SHP77 (cell line): ENCODE measurements at places on chromosomes 6 and 20.

DNA sequence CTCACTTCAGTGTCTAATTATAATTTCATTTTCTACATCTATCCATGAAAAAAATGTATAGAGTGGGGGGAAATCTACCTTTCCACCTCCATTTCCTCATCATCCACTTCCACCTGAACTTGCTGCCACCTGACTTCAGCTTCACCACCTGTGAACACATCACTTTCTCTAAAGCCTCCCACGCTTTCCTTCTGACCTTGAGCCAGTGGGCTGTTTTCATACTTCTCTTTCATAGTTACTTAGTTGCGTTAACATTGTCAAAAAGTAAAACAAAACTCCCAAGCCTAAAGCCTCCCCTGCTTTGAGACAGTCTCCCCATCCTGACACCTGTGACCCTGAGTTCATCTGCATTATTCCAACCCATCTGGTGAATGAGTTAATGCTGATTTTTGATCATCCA lies 47.3 kb downstream of the KLHL31 start:
- no peak for DNase-seq

DNA sequence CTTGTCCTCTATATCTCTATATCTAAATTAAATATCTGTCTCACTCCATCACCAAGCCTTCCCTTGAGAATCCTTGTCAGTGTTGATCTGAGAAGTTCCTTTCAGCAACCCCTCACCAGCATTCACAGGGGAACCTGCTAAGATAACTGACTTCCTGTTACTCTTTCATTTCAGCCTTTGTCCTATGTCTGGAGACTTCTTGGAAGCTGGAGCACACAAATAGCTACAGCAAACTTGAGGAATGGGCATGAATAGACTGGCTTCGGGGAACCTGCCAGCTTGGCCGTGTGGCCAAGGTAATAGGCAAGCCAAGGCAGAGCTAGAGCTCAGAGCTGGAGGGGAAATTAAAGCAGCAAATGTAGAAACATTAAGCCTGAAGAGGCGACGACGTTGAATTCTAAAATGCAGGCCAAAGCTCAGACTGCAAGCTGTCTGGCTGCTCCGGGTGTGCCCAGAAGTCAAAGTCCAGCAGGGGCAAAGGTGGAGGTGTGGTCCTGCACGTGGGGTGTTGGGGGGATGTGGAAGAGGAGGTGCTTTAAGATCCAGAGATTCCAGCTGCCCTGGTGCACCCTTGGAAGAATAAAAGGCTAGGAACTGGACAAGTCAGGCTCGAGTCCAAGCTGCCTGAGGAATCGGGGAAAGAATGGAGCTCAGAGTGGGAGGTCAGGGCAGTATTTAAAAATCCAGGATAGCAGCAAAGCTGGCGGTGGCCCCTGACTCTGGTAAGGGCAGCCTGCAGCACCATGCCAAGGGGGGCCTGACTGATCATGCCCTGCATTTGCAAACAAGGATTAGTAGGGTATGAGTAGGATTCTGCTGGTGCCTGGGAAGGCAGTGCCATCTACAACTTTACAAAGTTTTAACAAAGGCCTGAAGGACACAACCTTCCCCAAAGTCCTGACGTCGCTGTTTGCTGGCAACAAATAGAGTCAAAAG lies 185.0 kb upstream of the SGK1 start:
- no peak for DNase-seq

GRCh38 chr20:10795286-10796026 lies 121.7 kb upstream of the JAG1 start:
- peak; percentile 42 for DNase-seq

DNA sequence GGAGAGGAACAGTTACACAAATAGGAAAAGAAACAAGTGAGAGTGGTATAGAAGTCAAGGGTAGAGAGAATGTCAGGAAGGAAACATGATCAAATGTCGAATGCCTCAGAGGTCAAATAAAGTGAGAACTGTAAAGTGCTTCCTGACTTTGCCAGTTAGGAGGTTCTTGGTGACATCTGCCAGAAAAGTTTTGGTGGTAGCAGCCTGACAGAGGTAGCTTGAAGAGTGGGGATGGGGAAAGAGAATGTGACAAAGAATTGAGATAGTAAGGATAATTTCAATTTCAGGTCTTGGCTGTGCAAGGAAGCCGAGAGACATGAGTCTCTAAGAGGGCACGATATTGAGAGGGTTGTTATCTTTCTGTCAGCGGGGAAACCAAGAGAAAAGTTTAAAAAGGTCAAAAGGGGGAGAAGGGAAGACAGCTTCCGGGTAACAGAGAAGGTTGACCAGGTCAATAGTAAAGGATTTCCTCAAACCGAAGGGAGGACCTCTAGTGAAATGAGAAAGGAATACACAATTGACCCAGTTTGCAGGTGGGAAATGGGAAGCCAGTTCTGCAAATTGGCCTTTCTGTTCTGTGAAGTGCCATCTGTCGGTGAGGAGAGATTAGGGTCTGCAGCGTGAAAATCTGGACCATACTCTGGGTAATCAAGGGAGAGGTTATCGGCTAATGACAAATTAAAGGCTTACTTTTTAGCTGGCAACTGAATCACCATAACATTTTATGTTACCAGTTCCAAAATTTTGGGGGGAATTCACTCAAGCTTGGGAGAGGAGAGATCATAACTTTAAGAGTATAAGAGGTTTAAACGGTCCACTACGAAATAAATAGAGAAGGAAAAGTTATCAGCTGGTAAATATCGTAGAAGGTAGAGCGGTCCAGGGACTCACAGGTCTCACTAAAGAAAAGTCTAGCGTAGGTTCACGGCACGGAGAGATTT lies 973 bp upstream of the BRD2 start:
- peak; percentile 67 for DNase-seq

GRCh38 chr20:10521836-10522235 lies 86.7 kb downstream of the SLX4IP start:
- no peak for DNase-seq

GRCh38 chr6:56642366-56643261 lies at the start of gene DST:
Gene DST (minus strand): TSS chr6:56642889.
- no peak for DNase-seq

DNA sequence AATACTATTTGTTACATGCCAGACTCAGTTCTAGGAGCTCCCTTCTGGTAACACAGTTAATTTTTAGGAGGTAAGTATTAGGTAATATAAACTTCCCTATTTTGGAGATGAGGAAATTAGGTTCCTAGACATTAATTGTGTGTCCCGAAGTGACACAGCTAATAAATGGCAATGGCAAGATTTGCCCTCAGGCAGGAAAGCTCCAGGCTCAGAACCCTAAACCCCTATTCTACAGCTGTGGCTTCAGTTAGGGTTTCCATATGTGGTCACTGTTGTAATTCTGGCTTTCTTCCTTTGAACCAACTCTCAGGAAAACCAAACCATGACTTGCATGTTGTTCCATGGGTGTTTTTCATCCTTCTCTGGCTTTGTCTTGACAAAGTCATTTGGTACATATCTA lies 188.2 kb downstream of the PLCB1 start:
- DNase-seq = no peak

DNA sequence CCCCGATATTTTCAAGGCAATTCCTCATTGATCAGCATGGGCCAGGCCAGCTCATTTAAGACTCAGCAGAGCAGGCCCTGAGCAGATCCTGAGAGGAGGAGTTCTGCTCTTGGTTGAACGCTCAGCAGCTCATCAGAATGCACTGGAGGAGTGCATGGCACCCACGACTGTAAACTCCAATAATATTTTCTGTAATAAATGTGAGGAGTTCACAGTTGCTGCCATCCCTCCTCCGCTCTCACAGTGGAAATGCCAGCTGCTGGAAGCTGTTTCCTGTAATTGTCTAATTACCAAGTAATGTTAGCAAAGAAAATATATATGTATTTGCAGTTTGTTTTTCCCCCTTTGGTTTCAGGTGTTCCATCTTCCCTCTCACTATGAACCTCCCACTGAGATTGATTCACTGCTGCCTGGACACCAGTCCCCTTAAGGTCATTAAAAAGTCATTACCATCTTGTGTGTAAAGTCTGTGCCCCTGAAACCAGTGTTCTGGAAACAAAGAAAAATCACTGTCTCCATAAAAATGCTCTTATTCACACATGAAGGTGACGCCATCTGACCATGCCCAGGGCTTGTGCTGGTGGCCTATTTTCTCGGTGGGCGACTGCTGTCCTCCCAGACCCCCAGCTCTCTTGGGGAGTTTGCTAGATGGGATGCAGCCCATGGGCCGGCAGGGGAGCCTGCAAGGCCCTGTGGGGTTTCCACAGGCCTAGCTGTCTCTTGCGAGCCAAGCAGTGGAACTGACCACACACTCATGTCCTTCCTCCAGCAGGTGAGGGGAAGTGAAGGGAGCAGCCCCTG lies 374.2 kb downstream of the ZFAND3 start:
- DNase-seq = no peak

GRCh38 chr20:6122873-6123648 lies at the start of gene FERMT1:
Gene FERMT1 (minus strand): TSS chr20:6123030. CDS start chr20:6119554, 3,476 bp downstream.
- peak; percentile 84 for DNase-seq

DNA sequence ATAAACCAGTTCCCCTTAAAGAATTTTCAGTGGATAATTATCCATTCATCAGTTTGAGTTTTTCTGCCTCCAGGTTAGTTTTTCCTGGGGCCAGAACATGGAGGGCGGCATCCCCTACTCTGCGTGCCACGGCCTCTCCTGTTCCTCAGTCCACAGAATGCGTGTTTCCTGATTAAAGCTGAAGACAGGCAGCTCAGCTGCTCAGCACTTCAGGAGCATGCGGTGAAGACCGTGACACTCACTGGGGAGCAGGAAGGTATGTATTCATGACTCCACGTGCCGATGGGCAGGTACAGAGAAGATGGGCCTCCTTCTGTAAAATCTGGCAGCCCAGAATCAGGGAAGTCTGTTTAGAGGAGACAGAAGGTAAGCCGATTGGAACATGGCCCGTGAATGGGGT lies 2.0 kb upstream of the THBS2 start:
- no peak for DNase-seq

GRCh38 chr6:99347804-99348203 lies 1.7 kb downstream of the FAXC start:
- DNase-seq = no peak

- no peak for DNase-seq
Observed at GRCh38 chr20:24910461-24910860, 38.6 kb upstream of the CST7 start.

GRCh38 chr6:15339081-15339480 lies 93.2 kb downstream of the JARID2 start:
- no peak for DNase-seq

GRCh38 chr20:4064144-4064909 lies 49.0 kb upstream of the RNF24 start:
- DNase-seq = peak; percentile 32

- no peak for DNase-seq
Observed at GRCh38 chr6:33978412-33979150, 167.3 kb downstream of the GRM4 start.

GRCh38 chr6:27966044-27966443 lies 9.0 kb downstream of the OR2B6 start:
- DNase-seq = no peak

- no peak for DNase-seq
Observed at GRCh38 chr6:5811997-5812396, 194.7 kb downstream of the NRN1 start.

DNA sequence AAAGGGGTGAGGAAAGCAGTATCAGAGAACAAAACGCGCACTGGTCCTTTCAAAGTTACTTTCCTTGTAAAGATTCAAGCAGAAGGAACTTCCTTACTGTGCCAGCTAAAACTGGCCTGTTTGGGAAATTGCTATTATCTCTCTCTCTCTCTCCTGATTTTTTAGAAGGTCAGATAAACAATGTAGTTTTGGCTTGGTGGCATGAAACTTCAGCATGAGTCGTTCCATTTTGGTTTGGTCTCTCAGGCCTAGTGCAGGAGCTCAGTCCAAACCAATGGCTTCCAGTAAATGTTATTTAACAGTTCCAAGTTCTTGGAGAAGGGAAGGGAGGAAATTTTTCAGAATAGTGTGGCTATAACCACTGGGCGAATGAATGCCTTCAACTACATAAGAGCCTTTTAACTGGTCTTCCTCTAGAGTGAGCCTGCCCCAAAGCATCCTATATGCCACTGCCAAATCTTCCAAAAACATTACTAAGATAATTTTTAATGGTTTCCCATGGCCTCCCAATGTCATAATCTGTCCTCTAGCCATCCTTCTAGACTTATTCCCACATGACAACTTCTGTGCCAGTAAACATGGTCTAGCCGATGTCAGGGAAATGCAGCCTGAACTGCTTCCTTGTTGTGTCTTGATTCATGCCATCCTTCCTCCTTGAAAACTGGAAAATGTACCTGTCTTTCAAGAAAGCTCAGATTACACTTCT lies 9.1 kb upstream of the SNX9 start:
- DNase-seq = no peak

GRCh38 chr20:36861625-36861874 lies 14.4 kb upstream of the TLDC2 start:
- no peak for DNase-seq
